ENCODE measurements at places on chromosomes 1 and 21.

GRCh38 chr1:77375990-77376389 lies 94.2 kb downstream of the AK5 start:
- DNase-seq = no peak

GRCh38 chr1:150995896-150996295 lies 10.8 kb downstream of the MINDY1 start:
- DNase-seq = no peak

DNA sequence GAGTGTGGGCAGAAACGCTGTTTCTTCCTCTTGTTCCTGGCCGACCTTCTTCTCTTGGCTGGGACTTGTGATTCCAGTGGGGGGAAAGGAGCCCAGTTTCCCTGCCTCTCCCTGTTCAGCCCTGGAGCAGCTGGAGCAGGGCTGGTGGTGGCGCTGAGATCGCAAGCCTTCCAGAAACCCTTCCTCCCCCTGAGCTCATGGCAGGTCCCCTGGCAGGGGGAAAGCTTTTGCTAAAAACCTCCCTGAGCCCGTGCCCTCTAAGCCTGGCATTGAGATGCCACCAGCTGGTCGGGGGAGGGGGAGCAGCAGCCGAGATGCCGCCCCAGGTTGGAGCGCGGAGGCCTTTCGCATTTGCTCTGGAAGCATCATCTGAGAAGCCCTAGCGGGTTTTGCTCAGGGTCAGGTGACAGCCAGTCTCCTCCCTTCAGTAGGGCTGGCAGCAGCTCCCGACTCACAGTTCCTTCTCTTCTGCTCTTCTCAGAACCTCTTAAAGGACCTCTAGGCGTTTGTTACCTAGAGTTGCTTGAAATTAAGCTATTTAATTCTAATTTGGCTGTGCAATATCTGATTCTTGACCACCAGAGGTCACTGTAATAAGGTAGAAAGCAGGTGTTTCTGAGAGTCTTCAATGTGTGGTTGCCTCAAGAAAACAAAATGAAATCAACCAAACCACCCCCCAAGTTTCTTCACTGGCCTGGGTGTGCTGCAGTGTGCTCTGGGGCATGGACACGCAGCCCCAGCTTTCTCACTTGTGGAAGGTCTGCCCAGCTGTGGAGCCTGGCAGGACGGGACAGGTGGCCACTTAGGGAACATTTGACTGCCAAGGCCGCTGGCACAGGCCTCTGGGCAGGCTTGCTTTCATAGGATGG lies 257.3 kb downstream of the CAMTA1 start:
- peak; percentile 10 for DNase-seq

GRCh38 chr21:41397471-41397891 lies 28.6 kb upstream of the MX1 start:
- DNase-seq = no peak

DNA sequence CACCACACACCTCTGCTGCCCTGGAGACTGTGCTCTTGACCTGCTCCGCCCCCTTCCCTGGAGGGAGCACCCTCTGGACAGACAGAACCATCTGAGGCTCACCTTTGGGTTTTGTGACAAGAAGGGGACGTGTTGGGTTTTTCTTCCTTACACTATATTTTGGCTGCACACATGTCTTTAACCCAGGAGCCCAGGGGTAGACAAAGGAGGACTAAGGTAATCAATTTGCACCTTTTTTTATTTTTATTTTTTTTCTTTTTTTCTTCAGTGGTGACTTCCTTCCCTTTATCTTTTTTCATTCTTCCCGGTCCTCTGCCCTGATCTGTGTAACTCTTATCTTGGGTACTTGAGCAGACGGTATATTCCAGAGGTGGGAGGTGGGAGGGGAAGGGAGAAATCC lies 8.5 kb upstream of the TXLNA start:
- DNase-seq = no peak

- DNase-seq = no peak
These were observed 112.6 kb downstream of the SLC45A1 start for GRCh38 chr1:8430476-8430875.

DNA sequence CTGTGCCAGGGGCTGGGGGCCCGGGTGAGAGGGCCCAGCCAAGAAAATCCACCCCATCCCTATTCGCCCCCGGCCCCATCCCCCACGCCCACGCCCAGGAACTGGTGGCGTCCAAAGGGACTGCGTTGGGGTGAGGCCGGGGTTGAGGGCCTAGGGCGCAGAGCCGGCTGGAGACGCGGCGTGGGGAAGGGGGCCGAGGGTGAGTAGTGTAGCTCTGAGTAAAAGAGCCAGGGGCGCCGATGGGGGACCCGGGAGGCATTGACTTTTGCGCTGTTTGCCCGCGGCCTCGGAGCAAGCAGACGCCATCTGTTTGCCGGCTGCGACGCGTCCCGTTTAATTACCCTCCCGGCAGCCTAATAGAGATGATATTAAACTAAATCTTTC lies 3.5 kb upstream of the DMRTA2 start:
- no peak for DNase-seq

GRCh38 chr1:214540324-214540723 lies 11.1 kb downstream of the PTPN14 start:
- DNase-seq = no peak

DNA sequence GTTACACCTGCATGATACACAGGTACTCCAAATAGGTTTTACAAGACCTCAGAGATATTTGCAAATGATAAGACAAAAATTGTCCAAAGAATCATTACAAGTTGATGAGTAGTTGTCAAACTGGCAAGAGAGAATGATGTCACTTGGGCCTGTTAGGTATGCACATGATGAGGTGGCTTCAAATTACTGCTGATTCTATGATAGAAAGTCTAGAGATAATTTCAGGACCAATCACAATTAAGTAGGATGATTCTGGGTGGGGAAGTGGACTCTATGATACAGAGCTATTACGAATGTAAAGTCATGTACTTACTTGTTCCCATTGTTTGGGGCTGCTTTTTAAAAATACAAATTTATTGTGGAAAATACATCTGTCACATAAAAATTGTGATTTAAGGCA lies 5.2 kb upstream of the SPRR1B start:
- DNase-seq = no peak

DNA sequence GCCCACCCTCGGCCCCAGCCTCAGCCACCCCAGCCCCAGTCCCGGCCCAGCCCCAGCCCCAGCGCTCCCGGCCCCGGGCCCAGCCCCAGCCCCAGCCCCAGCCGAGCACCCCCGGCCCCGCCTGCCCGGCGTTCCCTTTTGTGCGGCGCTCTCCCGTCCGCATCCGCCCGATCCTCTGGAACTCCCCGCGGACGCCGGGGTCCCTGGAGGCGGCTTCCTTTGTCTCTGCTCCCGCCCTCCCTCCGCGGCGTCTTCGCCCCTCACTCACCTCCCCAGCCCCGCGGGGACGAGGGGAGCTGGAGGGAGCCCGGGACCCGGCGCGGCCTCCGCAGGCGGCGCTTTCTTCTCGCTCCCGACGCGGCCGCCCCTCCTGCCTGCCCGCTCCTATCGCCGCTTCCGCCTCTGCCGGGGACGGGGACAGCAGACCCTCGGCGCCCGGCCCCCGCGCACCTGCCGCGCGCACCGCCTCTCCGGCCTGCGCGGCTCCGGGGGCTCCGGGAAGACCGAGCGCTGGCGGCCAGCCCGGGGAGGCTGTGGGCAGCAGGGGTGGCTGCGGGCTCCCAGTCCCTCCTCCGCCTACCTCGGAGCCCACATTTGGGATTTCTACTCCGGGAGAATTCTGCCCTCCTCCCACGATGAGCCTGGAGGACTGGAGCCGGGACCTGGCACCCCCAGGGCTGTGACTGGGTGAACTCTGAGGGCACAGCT lies 14.0 kb downstream of the AGRN start:
- no peak for DNase-seq

GRCh38 chr21:40976198-40977109 lies 129.5 kb upstream of the DSCAM start:
- DNase-seq = no peak

DNA sequence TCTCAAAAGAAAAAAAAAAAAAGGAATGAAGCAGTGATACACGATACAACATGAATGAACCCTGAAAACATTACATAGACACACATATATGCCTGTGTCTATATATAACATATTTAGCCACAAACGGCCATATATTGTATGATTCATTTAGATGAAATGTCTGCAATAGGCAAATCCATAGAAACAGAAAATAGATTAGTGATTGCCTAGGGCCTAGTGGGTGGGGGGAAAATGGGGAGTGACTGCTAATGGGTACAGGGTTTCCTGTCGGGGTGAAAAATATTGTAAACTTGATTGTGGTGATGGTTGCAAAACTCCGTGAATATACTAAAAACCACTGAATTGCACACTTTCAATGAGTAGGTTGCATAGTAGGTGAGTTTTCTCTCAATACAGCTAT lies 6.0 kb upstream of the H6PD start:
- peak; percentile 77 for DNase-seq

DNA sequence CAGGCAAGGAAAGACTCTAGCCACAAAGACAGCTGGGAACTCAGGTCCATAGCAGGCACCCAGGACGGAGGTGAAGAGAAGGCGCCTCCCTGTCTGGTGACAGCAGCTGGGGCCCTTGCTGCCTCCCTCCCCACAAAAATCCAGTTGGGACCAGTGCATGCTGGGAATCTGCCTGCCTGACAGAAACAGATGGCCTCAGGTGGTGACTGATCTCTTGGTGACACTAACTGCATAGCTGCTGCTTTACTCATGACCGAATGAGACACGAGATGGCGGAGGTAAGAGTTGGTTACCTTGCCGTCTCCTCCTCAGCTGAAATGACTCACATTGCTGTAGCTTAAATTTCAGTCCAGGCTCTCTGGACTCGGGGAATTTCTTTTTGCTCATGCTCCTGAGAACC lies 130.3 kb downstream of the FGGY start:
- DNase-seq = no peak

DNA sequence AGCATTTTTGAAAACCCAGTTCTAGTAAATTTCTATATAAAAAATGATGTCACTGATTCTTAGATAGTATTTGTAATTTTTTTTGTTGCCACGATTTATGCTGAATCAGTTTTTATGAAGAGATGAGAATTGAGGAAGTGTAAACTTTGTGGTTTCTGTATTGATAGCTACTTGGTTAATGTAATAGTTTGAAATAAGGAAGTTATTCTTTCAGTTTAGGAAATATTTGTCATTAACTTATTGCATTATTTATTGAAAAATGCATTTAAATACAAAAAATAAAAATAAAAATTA lies 97.8 kb downstream of the ZFYVE9 start:
- DNase-seq = no peak

DNA sequence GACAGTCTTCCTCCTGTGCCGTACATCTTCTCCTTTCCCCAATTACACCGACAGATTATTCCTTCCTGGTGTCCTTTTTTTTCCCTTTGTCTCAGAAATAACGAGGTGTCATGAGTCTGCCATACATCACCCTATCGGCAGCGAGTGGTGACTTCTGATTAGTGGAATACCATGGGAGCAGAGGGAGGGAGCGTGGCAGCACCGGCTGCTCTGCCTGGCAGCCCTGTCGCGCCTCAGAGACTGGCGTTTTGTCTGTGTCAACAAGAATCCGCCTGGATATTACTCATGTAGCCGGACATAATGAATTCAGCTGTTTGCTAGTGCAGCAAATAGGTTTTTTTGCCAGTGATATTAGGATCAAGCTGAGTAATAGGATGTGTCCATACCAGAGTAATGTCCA lies 51.8 kb downstream of the UTP25 start:
- no peak for DNase-seq

DNA sequence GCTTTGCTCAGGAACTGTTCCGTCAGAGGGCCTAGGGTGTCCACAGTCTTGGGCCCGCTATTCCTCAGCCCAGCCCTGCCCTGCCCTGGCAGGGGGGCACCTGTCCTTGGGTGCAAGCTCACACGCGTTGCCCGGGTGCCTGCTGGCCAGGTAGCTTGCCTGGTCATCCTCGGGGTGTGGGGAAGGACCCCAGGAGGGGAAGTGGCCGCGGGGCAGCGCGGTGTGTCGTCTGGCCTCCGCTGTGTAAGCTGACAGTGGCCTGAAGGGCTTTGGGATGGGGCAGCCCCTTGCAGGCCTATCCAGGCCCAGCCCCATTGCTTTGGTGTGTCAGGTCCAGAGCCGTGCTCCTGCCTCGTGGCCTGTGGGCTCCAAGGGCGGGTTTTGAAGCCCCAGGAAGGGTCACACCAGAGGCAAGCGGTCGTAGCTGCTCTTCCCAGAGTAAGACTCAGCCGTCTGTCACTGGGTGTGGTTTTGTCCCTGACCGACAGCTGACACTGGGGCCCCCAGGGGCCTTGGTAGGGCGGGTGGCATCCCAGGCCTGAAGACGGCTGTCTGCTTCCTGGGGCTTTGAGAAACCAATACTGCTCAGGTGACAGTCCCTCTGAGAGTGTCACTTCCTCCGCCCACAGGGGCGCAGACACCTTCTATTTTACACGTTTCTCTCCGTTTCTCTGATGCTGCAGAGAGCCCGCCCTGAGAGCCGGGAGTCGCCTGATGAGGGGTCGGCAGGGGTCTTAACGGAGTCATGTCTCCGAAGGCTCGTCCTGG lies 72.1 kb downstream of the SKI start:
- no peak for DNase-seq

GRCh38 chr1:79811173-79811572 lies 804.6 kb upstream of the ADGRL4 start:
- DNase-seq = peak; percentile 85

GRCh38 chr21:9008636-9009035 lies 1512.7 kb upstream of the TPTE start:
- DNase-seq = no peak

- no peak for DNase-seq
These were observed 65.3 kb upstream of the MAGI3 start for GRCh38 chr1:113325022-113325421.

- no peak for DNase-seq
These were observed 64.0 kb downstream of the ITPKB start for GRCh38 chr1:226674892-226675714.

GRCh38 chr1:163877016-163877415 lies 555.3 kb downstream of the NUF2 start:
- DNase-seq = peak; percentile 84

- no peak for DNase-seq
These were observed 787.9 kb upstream of the B3GALT2 start for GRCh38 chr1:193974286-193974798.

DNA sequence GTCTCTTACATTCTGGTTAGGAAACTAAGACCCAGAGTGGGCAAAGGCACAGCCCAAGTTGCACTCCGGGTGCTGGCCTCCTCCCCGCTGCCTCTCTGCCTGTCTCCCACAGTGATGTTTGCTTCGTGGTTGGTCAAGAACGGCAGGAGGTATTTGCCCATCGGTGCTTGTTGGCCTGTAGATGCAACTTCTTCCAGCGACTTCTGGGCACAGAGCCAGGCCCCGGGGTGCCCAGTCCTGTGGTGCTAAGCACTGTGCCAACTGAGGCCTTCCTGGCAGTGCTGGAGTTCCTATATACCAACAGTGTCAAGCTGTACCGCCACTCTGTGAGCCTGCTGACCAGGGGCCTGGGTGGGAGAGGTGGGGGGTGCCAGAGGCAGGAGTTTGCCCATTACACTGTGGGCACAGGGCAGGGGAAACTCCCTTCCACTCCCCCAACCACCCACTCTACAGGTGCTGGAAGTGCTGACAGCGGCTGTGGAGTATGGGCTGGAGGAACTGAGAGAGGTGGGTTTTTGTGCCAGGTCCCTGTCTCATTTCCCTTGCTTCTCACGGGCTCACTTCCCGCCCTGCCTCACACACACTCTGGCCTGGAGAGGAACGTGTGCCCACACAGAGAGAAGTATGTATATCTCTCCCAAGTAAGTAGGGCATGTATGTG lies 1.9 kb downstream of the BTBD19 start:
- no peak for DNase-seq
